ENCODE measurements at places on chromosomes 2 and 18.

DNA sequence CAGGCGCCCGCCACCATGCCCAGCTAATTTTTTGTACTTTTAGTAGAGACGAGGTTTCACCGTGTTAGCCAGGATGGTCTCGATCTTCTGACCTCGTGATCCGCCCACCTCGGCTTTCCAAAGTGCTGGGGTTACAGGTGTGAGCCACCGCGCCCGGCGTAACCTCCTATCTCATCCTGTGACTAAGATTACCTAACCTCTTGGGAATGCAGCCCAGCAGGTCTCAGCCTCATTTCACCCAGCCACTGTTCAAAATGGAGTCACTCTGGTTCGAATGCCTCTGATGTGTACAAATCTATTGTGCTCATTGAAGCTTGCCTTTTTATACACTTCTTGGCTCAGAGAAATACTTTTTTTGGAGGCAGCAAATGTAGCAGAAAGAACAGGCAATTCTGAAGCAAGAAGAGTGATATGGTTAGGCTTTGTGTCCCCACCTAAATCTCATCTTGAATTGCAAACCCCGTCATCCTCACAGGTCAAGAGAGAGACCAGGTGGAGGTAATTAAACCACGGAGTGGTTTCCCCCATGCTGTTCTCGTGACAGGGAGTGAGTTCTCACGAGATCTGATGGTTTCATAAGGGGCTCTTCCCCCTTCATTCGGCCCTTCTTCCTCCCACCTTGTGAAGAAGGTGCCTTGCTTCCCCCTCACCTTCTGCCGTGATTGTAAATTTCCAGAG lies 60.6 kb downstream of the SLC4A3 start:
- DNase-seq = no peak

- DNase-seq = no peak
Observed at GRCh38 chr2:147027436-147027835, 817.4 kb upstream of the ACVR2A start.

DNA sequence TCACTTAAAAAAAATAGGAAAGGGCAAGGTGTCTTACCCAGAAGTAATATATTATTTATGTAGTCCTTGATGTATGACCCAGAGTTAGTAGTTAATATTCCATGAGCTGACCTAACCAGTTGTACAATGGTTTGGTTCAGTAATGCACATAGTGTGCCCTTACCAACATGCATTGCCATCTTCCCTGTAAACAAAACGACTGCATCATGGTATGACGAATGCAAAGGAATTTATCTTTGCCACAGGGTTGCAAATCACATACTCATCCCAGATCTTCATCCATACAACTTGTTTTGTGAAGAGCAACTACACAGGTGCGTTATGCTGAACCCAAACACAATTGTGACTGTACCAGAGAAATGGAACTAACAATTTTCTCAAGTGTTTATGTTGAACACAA lies 68.9 kb upstream of the ZSWIM2 start:
- no peak for DNase-seq

GRCh38 chr2:69911985-69912563 lies 2.8 kb upstream of the MXD1 start:
- peak; percentile 23 for DNase-seq

DNA sequence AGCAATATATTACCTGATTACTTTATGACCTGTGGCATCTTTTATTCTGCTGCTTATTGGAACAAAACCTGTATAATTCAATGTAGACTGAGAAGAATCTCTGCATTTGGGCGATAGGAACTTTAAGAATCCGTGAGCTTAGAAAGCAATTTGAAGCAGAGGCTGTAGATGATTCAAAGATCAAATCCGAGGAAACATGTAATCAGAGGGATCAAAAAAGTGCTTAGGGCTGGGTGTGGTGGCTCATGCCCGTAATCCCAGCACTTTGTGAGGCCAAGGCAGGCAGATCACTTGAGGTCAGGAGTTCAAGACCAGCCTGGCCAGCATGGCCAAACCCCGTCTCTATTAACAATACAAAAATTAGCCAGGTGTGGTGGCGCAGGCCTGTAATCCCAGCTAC lies 198.4 kb downstream of the MTX2 start:
- DNase-seq = no peak

- DNase-seq = no peak
Observed at GRCh38 chr2:223735659-223736244, 101.6 kb downstream of the AP1S3 start.

GRCh38 chr18:59460072-59460420 lies 101.0 kb upstream of the LMAN1 start:
- no peak for DNase-seq

DNA sequence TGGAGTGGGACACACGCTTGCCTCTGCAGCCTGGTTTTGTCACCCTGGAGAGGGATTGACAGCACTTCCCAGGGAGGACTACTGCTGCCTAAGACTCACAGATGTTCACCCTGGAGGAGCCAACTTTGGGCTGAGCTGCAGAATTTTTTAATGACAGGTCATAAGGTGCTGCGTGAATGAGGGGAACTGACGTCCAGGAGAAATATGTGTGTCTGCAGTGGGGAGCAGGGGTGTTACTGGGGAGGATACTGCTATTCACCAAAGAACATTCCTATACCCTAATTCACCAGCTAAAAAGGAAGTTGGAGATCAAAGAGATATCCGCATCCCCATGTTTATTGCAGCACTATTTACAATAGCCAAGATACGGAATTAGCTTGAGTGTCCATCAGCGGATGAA lies 144.4 kb downstream of the MGAT5 start:
- no peak for DNase-seq

DNA sequence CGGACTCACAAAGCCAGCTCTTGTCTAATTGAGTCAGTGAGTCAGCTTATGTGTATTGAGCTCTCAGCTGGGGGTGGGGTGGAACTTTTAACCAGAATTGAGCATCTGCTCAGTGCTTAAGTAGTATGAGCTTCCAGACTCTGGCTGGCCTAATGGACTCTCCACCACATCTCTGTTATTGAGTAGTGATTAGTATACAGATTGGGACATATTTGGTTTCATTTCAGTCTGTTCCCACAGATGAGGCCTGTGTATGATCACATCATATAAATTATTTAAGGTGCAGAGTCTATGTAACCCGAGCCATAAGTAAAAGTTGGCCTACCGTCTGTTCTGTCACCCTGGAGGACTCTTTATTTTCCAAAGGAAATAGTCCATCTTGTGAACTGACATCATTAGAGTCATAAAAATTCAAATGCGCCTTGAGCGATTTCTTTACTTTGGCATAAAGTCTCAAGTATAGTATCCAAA lies 152.1 kb downstream of the THSD7B start:
- DNase-seq = no peak

DNA sequence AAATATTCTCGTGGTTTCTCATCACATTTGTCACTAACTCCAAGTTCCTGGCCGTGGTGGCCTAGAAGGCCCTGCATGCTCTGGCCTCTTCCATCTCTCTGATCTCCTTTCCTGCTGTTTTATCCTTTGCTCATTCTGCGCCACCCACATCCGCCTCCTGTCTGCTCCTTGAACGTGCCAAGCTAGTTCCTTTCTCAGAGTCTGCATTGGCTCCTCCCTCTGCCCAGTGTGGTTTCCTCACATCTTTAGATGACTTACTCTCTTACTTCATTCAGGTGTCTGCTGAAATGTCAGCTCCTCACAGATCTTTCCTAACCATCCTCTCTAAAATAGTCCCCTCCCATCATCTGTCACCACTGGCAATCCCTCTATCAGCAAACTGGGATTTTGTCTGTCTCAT lies 158.6 kb upstream of the RBMS1 start:
- DNase-seq = no peak

DNA sequence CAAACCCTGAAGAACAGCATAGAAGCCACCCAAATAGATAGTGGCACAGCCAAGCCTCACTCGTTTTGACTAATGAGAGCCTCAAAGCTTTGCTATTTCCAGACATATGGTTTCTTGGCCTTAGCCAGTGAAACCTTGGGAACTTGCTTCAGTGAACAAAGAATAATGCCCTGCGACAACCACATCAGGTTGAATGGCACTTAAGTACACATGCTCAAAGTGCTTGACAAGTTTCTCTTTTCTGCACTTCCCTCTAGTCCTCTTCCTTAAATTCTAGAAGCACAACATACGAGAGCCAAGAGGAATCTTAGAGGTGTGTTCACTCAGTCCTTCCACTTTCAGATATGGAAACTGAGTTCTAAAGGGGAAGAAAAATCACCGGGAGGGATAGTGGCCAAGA lies 258.3 kb downstream of the HAUS1 start:
- DNase-seq = no peak

DNA sequence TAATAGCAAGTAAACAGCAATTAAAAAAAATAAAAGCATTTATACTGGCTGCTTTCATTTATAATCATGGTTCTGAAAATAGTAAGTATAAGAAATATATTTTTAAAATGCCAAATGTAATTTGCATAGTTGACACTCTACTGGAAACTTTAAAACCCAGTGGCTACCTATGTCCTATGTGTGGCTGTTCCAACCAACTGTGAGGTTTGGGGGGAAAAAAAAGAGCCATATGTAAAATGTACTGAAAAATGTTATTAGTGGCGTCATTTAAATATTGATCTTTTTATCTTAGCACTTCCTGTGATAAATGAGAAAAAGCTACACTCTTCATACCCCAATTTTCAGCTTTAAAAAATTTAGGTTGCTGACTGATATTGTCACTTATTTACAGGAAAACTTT lies 270.7 kb downstream of the TCF4 start:
- no peak for DNase-seq

- DNase-seq = no peak
Observed at GRCh38 chr18:40382197-40382596, 1572.8 kb upstream of the PIK3C3 start.

DNA sequence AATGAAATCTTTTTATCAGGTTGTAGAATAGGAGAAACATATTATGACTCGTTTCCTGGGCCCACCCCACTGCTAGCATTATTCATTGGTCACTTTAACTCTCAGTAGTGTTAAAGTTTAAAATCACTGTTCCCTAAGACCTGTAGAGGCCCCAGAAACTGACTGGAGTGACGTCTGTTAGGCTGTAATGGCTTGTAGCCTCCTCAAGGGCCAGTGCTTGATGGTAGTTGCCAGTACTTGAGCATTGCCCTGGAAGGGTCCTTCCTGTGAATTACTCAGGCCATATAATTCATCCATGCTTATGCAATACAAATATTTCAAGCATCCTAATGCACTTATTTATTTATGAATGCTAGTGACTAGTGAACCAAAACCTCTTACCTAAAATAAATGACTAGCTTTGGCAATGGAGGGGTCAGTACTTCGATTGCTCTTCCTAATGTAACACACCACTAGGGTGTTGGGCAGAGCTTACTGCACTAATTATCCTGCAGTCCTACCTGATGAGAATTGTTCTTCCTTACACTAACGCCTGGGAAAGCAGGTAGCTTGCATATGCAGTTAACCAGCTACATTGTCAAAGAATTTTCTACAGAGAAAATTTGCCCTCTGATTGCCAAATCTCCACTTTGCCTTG lies 31.2 kb downstream of the ARHGAP25 start:
- no peak for DNase-seq

DNA sequence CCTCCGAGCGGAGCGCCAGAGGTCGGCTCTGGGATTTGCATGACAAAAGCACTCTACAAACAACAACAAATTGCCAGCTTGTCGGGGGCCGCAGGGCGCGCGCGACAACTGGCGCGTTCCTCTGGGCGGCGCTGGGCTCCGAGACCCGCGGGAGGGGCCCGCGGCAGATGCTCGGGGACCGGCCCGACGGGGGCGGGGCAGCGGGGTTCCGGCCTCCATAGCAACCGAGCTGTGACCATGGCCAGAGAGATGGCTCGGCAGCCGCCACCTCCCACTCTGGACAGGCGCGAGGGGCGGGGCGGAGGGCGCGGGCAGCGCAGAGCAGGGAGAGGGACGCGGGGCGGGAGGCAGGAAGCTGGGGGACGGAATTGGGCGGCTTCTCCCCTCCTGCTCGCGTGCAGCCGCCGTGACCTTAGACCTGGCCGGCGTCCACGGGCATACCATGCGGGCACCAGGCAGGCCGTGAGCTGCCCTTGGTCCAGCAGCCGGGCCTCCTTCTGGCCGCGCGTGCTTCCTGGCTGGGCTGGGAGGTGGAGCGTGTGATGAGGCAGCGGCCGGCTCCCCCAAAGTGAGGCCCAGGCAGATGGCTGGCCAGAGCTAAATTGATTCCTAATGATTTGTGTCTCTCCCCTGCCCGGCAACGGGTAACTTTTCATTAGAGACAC lies 171.5 kb downstream of the CELF4 start:
- DNase-seq = peak; percentile 43

GRCh38 chr2:103792042-103792441 lies 1030.2 kb downstream of the TMEM182 start:
- peak; percentile 90 for DNase-seq

All from NT2/D1 (cell line).